HT1080 (cell line): ENCODE measurements at places on chromosomes 7 and 10.

GRCh38 chr7:45625067-45625466 lies 50.9 kb downstream of the ADCY1 start:
- DNase-seq, result no peak

GRCh38 chr10:110269374-110270318 lies 35.1 kb downstream of the SMNDC1 start:
- DNase-seq, result no peak

DNA sequence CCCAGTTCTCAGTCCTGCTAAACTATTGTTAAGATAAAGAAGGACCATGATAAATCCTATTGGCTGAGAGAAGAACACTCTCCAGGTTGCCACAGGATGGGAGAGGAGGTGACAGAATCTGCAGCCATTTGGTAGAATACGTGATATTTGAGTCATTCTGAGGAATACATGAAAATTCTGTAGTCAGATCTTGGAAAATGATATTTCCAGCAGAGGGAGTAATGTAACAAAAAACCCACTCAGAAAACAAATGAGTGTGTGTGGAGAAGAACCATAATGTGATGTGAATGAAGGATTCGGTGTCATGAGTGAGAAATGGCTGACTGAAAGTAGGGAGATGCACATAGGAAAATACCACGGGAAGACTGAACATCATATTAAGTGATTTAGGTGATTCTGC lies 128.5 kb upstream of the PFKP start:
- DNase-seq, result no peak

DNA sequence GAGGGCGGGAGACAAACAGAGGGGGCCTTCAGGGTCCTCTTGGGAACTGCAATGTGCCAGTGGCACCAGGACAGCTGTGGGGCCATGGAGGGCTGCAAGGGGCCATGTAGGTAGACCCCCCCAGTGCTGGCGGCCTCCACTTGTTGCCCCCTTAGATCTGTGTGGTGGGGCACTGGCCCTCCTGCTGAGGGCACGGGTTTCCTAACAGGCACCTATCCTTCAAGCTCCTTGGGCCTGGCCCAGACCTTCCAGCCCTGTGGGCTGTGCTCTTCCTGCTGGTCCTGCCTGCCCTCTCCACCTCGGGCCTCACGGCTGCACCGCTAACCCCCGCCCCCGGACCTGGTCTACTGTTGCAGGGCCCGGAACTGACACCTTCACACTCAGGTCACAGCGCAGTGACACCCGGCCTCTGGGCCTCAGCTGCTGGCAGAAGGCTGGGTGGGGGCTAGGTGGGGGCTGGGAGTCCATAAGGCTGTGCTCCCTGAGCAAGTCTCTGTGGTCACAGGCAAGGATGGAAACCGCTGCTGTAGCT lies 12.6 kb downstream of the RASGEF1A start:
- DNase-seq, result no peak
